Tibial nerve (tissue), 4 donors: ENCODE measurements at places on chromosomes 4 and X. TPM values are rescaled to one million over a fixed set of nuclear protein-coding genes. Genes with fewer than 3 reads are reported as not detected.

- no peak overlapping the region for H3K27ac ChIP-seq
- H3K36me3 ChIP-seq: no peaks in the 10 kb centered on the region
- no peak overlapping the region for H3K4me3 ChIP-seq
- no peaks in the 10 kb centered on the region for H3K4me1 ChIP-seq
- H3K27me3 ChIP-seq: no peaks in the 10 kb centered on the region
These were observed 26.2 kb downstream of the ARAP2 start for GRCh38 chr4:36218121-36218520.

- no peak for DNase-seq
- H3K4me3 ChIP-seq: no peak overlapping the region
- no peaks in the 10 kb centered on the region for H3K27me3 ChIP-seq
- no peaks in the 10 kb centered on the region for H3K36me3 ChIP-seq
- H3K27ac ChIP-seq: no peak overlapping the region
- H3K4me1 ChIP-seq: no peaks in the 10 kb centered on the region
These were observed 271.6 kb downstream of the CENPC start for GRCh38 chr4:67273666-67274065.

DNA sequence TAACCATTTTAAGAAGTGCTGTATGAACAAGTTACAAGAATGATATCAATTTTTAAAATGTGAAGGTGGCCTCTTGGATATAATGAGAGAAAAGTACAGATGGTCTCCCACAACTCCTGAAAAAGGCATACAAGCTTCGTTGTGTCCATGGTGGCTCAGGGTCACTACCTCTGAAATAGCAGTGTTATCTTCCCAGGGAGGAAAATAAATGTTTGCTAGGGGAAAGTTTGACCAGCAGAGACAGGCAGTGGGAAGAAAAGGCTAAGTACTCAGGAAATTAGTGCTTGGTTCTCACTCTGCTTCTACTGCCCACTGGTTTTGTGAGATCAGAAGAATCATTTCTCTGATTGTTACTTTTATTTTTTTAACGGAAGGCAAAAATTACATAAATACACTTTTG is 39.4 kb downstream of the PPP1R2C start:
- H3K27ac ChIP-seq: no peak overlapping the region
- H3K4me3 ChIP-seq: no peak overlapping the region
- H3K27me3 ChIP-seq: no peaks in the 10 kb centered on the region
- no peaks in the 10 kb centered on the region for H3K4me1 ChIP-seq

DNA sequence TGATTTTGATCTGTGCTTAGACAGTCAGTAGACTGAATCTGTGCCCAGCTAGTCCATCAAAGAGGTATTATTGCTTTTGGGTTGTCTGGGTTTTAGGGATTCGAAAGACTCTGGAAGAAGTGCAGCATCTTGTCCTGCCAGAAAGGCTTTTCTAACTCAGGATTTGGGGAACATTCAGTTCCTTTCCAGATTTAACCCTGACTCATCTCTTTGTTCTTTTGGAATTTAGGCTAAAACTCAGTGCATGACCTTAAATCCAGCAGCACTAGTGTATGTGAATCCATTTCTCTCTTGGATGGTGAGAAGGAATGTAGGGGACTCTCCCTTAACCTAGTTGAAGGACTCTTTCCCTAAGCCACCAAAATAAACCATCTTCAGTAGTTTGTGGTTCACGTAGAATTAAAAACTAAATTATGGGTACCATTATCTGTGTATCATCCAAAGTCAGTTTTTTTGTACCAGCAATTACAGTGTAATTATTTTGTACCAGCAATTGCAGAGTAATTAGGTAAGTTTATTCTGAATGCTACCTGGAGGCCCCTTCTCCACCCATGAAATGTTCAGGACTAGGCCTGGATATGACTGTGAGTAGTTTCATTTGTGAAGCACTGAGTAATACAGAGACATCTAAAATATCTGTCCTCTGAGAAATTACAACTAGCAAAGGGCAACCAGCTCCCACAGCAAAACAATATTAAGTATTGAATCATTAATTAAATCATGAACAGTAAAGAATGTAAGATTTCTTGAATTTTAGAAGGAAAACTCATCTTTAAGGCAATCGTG is 384.0 kb downstream of the TMA16 start:
- no peak overlapping the region for H3K27ac ChIP-seq
- no peak for DNase-seq
- H3K27me3 ChIP-seq: no peaks in the 10 kb centered on the region
- H3K4me1 ChIP-seq: no peaks in the 10 kb centered on the region
- no peaks in the 10 kb centered on the region for H3K36me3 ChIP-seq

- no peak overlapping the region for H3K27ac ChIP-seq
- H3K4me1 ChIP-seq: no peaks in the 10 kb centered on the region
- no peaks in the 10 kb centered on the region for H3K36me3 ChIP-seq
- H3K4me3 ChIP-seq: no peak overlapping the region
These were observed 552.4 kb upstream of the MAGEB2 start for GRCh38 chrX:29662759-29663503.

- no peaks in the 10 kb centered on the region for H3K27me3 ChIP-seq
- peaks cover 36% of the 10 kb centered on the region for H3K4me1 ChIP-seq
- H3K27ac ChIP-seq: no peak overlapping the region
- H3K36me3 ChIP-seq: no peaks in the 10 kb centered on the region
These were observed 54.1 kb downstream of the APBB2 start for GRCh38 chr4:41160012-41160789.

Gene CXXC4
- 2.5 TPM for total RNA-seq

GRCh38 chr4:121177246-121178137 is 13.4 kb upstream of the TNIP3 start:
- DNase-seq: no peak
- H3K4me1 ChIP-seq: no peaks in the 10 kb centered on the region
- no peaks in the 10 kb centered on the region for H3K27me3 ChIP-seq

- H3K4me3 ChIP-seq: no peak overlapping the region
- no peak for DNase-seq
- H3K4me1 ChIP-seq: no peaks in the 10 kb centered on the region
- no peaks in the 10 kb centered on the region for H3K27me3 ChIP-seq
- no peak overlapping the region for H3K27ac ChIP-seq
These were observed 331.1 kb downstream of the GRID2 start for GRCh38 chr4:92634882-92635281.

- H3K27me3 ChIP-seq: no peaks in the 10 kb centered on the region
- H3K27ac ChIP-seq: no peak overlapping the region
- no peaks in the 10 kb centered on the region for H3K4me1 ChIP-seq
- no peaks in the 10 kb centered on the region for H3K36me3 ChIP-seq
- H3K4me3 ChIP-seq: no peak overlapping the region
These were observed 37.2 kb downstream of the CNGA2 start for GRCh38 chrX:151771726-151772125.

GRCh38 chr4:106495476-106495875 is 126.9 kb upstream of the GIMD1 start:
- peak; percentile 6 for DNase-seq
- no peaks in the 10 kb centered on the region for H3K27me3 ChIP-seq
- H3K4me3 ChIP-seq: no peak overlapping the region
- H3K36me3 ChIP-seq: no peaks in the 10 kb centered on the region

Gene NIPAL1
- 2.1 TPM for total RNA-seq

DNA sequence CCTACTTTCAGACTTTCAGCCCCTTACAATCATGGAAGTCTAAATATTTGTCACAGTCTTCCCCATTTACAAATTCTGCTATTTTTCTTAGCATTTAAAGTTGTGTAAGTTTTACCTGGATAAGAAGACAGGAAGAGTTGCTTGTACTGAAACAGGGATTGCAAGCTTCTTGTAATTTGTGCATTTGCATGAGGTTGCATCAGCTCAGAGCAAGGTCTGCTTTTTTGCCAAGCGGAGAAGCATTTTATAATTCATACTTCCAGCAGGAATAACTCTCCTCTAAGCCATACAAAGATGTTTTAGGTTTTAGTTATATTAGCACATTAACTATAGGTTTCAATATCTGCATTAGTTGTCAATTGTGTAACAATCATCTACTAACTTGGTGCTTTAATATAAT is 922.0 kb upstream of the PABPC4L start:
- DNase-seq: no peak
- H3K36me3 ChIP-seq: no peaks in the 10 kb centered on the region
- no peak overlapping the region for H3K4me3 ChIP-seq

GRCh38 chr4:109276482-109277095 is 25.9 kb downstream of the COL25A1 start:
- no peaks in the 10 kb centered on the region for H3K36me3 ChIP-seq
- no peak overlapping the region for H3K27ac ChIP-seq
- DNase-seq: no peak
- no peaks in the 10 kb centered on the region for H3K27me3 ChIP-seq

DNA sequence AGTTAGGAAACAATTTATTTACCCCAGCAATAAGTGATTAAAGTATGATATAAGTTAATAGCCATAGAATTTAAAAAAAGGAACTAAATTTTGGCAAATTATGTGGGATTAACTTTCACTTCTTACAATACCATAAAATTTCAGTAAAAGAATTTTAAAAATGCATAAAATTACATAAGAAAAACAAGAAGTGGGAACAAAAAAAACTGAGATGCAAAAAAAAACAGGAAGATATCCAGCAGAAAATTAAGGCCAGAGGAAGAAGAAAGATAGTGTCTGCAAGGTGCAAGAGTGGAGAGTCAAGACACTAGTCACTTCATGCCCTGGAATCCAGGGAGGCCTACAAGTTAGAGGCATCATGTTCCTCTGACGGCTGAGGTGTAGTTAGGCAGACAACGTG is 184.2 kb downstream of the GASK1B start:
- H3K4me1 ChIP-seq: peaks cover 8% of the 10 kb centered on the region
- H3K36me3 ChIP-seq: no peaks in the 10 kb centered on the region
- no peak for DNase-seq
- no peaks in the 10 kb centered on the region for H3K27me3 ChIP-seq
- H3K4me3 ChIP-seq: no peak overlapping the region

GRCh38 chrX:50707405-50707804 is 106.6 kb downstream of the SHROOM4 start:
- H3K4me3 ChIP-seq: no peak overlapping the region
- peaks cover 5% of the 10 kb centered on the region for H3K27me3 ChIP-seq
- no peak overlapping the region for H3K27ac ChIP-seq
- peaks cover 8% of the 10 kb centered on the region for H3K4me1 ChIP-seq

GRCh38 chrX:29841750-29842149 is 373.6 kb upstream of the MAGEB2 start:
- no peaks in the 10 kb centered on the region for H3K4me1 ChIP-seq
- H3K27ac ChIP-seq: no peak overlapping the region
- no peaks in the 10 kb centered on the region for H3K27me3 ChIP-seq
- no peak overlapping the region for H3K4me3 ChIP-seq
- no peak for DNase-seq
- no peaks in the 10 kb centered on the region for H3K36me3 ChIP-seq

Gene RAB33A
- 2.1 TPM for total RNA-seq

- H3K36me3 ChIP-seq: peaks cover 2% of the 10 kb centered on the region
- no peaks in the 10 kb centered on the region for H3K27me3 ChIP-seq
- peaks cover 23% of the 10 kb centered on the region for H3K4me1 ChIP-seq
- DNase-seq: no peak
- H3K4me3 ChIP-seq: no peak overlapping the region
These were observed 3.2 kb upstream of the CDKN2AIP start for GRCh38 chr4:183441276-183441675.

Gene TCP11X2
- total RNA-seq: not detected
